ENCODE measurements at places on chromosomes 4 and X.

GRCh38 chr4:81084634-81085033 lies 54.1 kb downstream of the BMP3 start:
- DNase-seq: no peak

DNA sequence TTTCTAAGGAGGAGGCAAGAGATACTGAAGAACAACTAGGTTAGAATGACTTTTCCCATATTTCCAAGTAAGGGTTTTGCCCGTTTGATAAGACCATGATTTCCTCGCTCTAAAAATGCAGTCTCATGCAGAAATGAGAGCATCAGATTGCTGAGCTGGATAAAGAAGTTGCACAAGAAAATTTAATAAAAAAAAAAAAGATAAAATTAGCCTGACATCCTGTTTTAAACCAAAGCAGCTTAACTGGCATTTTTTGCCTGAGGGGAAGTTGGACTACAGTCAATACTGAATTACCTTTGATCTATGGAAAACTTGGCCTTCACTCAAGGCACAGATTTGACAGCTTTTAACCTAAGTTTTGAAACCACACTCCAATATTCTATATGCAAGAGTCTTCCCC lies 208.4 kb downstream of the GASK1B start:
- no peak for DNase-seq

GRCh38 chr4:22190855-22191254 lies 242.3 kb upstream of the KCNIP4 start:
- no peak for DNase-seq

GRCh38 chrX:150050387-150050786 lies 112.1 kb upstream of the EOLA2 start:
- DNase-seq: no peak

DNA sequence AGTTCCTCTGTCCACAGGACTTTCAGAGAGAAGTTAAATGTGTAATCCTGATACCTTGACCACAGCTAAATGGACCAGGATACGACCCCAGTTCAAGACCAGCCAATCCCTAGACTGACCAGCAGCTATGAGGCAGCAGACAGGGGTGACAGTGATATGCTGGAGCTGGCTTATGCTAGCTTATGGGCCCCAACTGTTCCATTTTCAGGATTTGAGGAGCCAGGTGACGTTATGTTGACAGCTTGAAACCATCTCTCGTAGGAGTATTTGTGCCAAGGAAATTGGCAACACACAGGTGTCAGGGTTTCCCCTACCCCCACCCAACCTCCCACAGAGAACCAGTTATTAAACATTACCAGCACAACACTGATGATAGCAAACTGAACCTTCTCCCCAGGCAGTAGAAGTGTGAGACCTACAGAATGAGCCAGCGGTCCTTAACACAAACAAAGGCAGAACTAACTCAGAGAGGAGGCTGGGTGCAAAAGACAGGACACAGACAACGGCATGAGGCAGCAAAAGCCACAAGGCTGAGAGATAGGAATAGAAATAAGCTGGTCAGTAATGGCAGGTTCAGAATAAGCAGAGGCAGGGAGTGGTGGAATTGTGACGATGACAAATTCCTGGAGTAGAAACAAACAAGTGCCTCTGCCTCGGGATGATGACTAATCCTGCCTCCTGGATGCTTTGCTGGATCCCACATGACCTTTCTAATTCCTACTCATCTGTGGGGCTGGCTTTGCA lies 85.6 kb upstream of the CPEB2 start:
- no peak for DNase-seq

DNA sequence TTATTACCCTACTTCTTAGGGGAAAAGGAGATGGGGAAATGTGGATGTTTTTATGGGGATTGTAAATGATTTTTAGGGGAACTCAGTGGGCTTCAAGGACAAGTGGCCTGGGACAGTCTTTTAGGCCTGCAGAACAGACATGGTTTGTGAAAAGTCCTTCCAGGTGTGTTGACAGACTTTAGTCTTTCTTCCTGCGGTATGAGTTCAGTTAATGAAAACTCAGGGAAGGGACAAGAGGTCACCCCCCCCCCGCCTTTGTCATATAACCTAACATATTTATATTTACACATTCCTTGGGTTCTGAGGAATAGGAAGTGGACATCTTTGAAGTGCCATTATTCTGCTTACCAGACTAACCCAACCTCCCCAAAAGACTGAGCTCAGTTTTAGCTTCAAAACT lies 31.8 kb downstream of the METAP1 start:
- DNase-seq: no peak

DNA sequence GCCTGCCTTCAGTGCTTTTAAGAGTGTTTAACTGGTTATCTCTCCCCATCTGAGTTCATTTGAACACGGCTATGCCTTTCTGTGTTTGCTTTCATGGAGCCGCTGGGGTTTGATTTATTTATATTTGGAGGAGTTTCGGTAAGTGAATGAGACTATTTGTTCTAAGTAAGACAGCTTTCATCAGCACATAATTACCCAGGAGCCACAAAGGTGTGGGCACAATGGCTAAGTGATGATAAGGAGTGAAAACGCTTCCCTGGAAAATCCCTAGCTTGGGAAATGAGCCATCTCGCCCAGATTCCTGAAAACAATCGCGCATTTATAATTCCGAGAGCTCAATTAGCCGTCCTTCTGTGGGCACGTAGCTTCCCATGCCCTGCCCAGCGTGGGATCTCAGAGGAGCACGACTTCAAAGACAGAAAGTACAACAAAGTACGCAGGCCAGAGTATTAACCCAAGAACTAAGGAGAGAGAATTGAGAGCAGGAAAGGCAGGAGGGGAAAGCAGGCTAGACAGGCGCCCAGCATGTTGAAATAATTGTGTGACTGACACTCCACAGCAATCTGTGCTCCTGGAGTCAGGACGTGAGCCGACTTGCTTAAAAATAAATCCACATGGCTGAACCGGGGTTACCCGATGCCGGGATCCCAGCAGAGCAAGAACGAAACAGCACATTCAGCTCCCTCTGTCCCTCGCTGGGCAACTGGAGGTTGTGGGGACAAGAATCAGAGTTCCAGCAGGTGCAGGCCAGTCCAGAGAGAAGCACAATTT lies 99.0 kb downstream of the DHRSX start:
- DNase-seq: no peak

DNA sequence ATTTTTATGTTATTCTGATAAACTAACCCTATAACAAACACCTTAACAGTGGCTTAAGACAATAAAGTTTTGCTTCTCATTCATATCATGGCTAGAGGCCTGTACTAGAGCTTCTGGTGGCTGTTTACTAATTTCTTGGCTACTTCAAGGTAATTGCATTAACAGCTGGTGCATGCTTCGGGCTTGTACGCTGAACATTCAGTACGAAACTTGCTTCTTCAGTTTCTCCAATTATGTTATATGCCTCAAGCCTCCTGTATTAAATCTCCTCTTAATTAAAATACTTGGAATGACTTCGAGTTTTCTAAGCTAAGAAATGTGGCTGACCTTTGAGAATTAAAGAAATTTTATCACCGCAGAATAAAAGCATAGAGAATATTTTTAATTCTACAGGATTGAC lies 138.9 kb upstream of the TRAM1L1 start:
- DNase-seq: no peak

DNA sequence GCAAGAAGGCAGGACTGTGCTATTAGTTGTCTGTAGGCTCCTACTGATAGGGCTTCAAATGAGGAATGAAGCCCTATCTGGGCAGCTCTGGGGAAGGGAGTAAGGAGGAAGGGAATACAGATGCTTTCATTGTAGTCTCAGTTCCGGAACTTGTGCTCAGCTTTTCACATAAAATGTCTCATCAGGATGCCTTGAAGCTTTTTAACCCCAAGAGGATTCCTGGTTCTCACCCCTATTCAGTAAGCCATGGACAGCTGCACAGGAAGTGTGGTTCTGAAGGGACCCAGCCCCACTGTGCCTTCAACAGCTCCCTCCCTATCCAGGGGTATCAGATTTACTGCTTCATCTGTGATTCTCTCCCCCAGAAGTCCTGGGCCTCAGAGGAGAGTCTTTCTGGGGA lies 5.0 kb downstream of the ARMCX5 start:
- DNase-seq: no peak

GRCh38 chr4:23392860-23393458 lies 496.9 kb downstream of the PPARGC1A start:
- no peak for DNase-seq

DNA sequence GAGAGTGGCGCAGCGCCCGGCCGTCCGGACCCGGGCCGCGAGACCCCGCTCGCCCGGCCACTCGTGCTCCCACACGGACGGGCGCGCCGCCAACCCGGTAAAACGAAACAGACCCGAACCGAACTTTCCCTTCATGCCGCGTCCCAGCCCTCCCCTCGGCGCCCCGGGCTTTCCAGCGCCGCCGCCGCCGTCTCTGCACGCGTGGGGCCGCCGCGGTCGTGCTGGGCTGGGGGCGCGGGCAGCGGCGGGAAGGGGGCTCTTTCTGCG lies 222 bp downstream of the SMAD1 start:
- DNase-seq: no peak
